ENCODE measurements at places on chromosomes 4 and X. TPM values are rescaled to one million over a fixed set of nuclear protein-coding genes. Genes with fewer than 3 reads are reported as not detected.

The ASB9 gene
- total RNA-seq = 2.0 TPM

The PF4V1 gene
- not detected for total RNA-seq

The TEX11 gene
- not detected for total RNA-seq

The KIAA0232 gene
- 40.4 TPM for total RNA-seq

The TTC29 gene
- total RNA-seq = 0.60 TPM

The PAK3 gene
- total RNA-seq = 7.6 TPM

DNA sequence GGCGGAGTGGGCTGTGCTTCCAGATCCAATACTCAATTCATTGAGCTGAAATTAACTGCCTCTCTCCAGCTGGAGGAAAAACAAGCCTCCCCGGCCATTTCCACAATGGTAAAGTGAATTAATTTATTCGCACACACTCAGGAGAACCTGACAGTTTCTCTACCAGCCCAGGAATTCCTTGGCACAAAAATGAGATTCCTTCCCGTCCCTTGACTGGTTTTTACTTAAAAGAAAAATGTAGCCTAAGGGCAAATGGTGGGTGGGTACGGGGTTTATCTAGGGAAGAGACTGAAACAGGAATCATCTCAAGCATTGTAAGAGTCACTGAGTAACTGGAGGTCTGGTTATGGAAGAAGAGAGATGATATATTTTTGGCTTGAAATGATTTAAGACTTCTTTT lies 102.7 kb downstream of the VCX3A start:
- DNase-seq = no peak

- DNase-seq = no peak
Observed at GRCh38 chr4:169131556-169132208, 121.6 kb upstream of the CBR4 start.

DNA sequence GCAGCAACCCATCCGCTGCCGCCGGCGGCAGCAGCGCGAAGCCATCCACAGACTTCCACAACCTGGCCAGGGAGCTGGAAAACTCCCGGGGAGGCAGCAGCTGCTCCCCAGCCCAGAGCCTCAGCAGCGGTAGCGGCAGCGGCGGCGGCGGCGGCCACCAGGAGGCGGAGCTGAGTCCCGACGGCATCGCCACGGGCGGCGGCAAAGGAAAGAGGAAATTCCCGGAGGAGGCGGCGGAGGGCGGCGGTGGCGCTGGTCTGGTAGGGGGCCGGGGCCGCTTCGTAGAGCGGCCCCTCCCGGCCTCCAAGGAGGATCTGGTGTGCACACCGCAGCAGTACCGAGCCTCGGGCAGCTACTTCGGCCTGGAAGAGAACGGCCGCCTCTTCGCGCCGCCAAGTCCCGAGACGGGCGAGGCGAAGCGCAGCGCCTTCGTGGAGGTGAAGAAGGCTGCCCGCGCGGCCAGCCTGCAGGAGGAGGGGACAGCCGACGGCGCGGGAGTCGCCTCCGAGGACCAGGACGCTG lies 4.9 kb downstream of the PRDM8 start:
- peak; percentile 87 for DNase-seq

- DNase-seq = no peak
Observed at GRCh38 chr4:86302251-86302650, 57.6 kb downstream of the MAPK10 start.

GRCh38 chrX:65644621-65645289 lies 22.7 kb upstream of the MSN start:
- peak; percentile 82 for DNase-seq

DNA sequence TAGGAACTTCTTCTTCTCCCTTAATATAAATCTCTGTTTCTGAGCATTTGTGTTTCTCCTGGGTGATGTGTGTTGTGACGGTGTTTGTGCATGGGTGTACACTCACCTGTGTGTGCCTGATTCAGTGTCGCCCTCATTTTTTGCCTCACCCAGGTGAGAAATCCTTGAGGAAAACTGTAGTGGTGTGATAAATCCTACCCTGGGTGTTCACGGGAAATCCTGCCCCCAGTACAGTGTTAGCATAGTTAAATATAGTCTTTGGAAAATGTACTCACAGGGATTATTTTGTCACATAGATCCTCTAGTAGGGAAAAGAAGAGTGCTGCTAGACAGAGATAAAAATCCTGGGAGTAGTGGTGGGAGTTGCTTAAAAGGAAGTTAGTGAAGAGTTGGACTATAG lies 291.9 kb upstream of the PITX2 start:
- DNase-seq = no peak

DNA sequence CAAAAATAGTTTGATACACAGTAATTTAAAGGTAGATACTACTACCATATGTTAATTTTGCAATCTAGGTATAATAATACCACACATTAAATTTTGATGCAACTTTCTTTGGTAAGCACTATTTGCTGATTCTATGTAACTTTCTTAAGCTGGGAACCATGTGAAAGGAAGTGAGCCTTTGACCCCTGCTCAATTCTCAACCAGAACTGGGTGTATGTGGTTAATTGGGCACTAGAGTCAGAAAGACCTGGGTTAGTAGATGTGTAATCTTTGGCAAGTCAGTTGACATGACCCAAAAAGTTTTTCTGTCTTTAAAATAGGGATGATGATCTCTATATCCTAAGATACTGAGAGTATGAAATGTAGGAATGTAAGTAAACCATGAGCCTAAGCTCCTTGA lies 22.4 kb downstream of the TLR2 start:
- DNase-seq = no peak

- no peak for DNase-seq
Observed at GRCh38 chr4:141121101-141121500, 12.2 kb downstream of the RNF150 start.

GRCh38 chr4:77734928-77735327 lies 84.2 kb downstream of the CNOT6L start:
- DNase-seq = no peak

- DNase-seq = no peak
Observed at GRCh38 chr4:181796502-181796901, 446.7 kb upstream of the TENM3 start.

DNA sequence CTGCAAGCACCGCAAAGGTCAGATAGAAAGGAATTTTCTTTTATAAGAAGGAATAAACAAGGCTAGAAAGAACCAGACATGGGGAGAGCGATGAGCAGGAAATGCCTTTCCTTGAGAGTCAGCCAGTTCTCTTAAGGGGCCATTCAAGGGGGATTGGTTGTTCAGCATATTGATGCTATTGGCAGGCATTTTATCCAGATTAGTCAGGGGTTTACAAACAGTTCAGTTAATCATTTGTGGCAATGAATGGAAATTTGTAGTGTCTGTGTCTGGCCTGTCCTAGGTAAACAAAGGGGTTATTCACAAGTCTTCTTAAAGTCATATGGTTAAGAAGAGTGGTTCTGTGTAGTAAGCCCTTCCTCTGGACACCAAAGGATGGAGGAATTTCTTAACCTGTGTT lies 184.7 kb upstream of the FRMPD4 start:
- no peak for DNase-seq

GRCh38 chrX:12984603-12985319 lies 9.9 kb downstream of the TMSB4X start:
- no peak for DNase-seq

DNA sequence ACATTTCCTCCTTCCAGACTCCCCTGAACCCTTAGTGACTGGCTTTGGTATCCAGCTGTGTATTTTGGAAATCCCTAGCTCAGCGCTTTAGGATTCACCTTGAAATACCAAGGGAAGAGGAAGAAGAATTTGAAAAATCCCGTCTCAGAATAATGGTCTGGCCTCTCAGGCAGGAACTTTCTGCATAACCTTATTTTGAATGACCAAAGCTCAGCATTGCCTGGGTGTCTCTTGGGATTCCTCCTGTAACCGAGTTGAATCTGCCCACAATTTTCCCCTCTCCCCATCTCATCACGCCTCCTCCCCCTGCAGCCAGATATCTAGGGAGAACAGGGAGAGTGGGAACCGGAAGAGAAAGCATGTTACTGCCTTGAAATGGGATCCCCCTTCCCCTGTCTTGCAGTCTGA lies 116.2 kb downstream of the SMIM20 start:
- DNase-seq = no peak

Measured in ureter (tissue), 1 donor.